Fibroblast of skin of back (primary cell): ENCODE measurements at places on chromosomes 3 and 15.

- no peak for DNase-seq
These were observed 2.6 kb upstream of the EOGT start for GRCh38 chr3:69016102-69016501.

DNA sequence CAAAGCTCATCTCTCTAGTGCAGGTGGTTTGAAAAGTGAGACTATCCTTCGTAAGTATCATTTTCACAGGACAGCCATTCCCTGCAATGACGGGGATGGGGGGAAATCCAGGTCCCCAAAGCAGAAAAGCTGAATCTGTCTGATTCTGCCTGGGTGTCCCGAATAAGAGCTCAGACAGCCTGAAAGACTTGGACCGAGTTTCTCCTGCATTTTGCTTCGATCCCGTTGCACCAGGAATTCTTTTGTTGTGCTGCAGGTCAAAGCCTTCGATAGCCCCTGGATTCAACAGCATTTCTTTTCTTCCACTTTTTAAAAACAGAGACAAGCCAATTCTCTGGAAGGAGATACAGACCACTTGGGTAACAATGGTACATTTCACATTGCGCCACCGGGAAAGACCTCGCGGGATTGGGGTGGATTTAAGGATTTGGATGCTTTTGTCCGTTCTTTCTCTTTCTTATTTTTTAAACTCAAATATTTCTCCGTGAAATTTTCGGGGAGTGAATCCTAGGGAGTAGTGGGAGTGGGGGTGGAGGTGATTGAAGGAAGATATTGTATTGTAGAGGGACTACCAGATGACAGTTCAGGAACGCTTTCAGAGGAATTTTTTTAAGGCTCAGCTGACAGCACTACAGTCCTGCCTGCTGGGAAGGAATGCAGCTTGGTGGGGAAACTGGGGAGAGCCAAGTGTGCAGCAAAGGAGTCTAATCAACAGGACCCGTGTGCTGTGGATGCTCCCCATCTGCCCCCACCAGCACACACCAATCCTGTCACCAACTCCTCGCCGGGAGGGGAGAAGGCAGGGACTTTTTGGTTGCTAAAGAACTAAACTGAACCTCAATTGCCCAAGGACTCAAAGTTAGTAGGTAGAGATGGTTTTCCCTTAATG, 2.6 kb downstream of the SLITRK3 start:
- peak; percentile 26 for DNase-seq

DNA sequence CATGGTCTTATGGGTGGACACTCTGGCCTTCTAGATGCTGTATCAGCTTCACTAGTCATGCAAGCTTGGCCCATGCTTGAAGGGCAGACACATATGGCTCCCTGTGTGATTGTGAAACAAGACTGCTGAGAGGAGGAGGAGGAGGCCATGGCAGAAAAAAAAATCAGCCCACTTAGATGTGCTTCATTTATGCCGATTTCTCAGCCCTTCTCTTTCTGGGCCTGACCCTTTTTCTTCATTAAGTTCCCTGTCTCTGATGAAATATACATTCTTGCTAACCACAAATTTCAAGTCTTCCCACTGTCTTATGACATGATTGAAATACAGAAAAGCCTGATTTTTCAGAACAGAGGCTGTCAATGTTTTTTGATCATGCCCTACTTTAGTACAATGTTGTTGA, 213.0 kb upstream of the FEZF2 start:
- peak; percentile 42 for DNase-seq

DNA sequence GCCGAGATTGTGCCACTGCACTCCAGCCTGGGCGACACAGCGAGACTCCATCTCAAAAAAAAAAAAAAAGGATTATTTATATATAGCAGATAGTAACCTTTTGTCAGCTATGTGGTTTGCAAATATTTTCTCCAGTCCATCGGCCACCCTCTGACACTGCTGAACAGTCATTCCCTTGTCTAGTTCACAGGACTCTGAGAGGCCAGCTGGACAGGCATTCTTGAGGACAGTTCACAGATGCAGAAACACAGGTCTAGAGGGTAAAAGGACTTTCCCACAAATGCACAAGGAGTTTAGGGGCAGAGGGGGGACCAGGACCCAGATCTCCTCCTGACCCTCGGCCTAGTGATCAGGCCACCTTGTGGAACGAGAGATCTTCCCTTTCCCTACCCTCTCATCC, 7.5 kb upstream of the TMEM40 start:
- no peak for DNase-seq
